ENCODE measurements at places on chromosomes 13 and 19. TPM values are rescaled to one million over a fixed set of nuclear protein-coding genes. Genes with fewer than 3 reads are reported as not detected.

Gene FUT2
- total RNA-seq = not detected

Gene TMEM150B
- total RNA-seq = 2.0 TPM

Gene ZNF30
- total RNA-seq = 1.4 TPM

Gene ZNF418
- total RNA-seq = 11.1 TPM

Gene SULT2B1
- total RNA-seq = not detected
